GM23248 (cell line): ENCODE measurements at places on chromosomes 5 and 9.

- H3K36me3 ChIP-seq: no peaks in the 10 kb centered on the region
- no peaks in the 10 kb centered on the region for H3K4me1 ChIP-seq
- 0 out of 2 replicates have a peak, but pooled peaks cover 6% of the 10 kb centered on the region for H3K27me3 ChIP-seq
- DNase-seq: no peak
- no peak overlapping the region for H3K4me3 ChIP-seq
These were observed 262.9 kb upstream of the DAP start for GRCh38 chr5:11023945-11024344.

DNA sequence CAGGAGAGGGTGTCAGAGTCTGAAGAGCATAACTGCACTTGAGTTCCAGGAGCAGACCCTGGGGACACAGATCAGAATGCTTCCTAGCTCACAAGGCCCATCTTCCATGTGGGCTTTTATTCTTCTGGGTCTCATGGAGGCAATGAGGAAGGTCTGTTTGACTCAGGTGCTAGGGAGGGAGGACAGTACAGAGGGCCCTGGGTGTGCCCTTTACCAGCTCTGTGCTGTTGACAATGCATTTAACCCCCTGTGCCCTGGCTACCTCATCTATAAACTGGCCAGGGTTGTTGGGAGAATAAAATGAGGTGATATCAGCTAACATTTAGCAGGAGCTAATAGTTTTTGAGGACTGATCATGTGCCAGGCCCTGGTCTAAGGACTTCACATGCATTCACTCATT, 318.0 kb downstream of the DMAC1 start:
- H3K4me3 ChIP-seq: no peak overlapping the region
- DNase-seq: no peak
- H3K27ac ChIP-seq: no peak overlapping the region
- H3K4me1 ChIP-seq: no peaks in the 10 kb centered on the region

DNA sequence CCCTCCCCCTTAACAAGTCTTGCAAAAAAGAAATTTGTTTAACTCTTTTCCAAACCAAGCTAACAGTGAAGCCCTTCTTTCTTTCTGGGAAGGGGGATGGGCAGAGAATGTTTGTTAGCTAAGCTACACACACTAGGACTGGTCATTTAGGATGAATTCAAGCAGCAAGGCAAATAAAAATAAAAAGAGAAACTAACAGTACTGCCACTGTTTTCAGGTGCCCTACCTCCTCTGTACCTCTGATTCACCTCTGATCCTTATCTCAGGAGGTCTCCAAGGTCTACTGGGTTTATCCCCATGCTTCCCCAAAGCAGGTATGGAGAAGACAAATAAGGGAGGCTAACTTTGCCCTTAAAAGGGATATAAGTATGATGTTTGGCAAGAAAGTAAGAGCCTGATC, 52.9 kb downstream of the ELL2 start:
- H3K27me3 ChIP-seq: no peaks in the 10 kb centered on the region
- DNase-seq: no peak
- H3K27ac ChIP-seq: peak overlapping the region; percentile 59
- no peak overlapping the region; the same call in 1 of the 2 replicates for H3K4me3 ChIP-seq

GRCh38 chr5:180136630-180137381, 65.2 kb upstream of the RNF130 start:
- no peaks in the 10 kb centered on the region for H3K36me3 ChIP-seq
- no peak overlapping the region for H3K4me3 ChIP-seq
- H3K4me1 ChIP-seq: peaks cover 10% of the 10 kb centered on the region
- H3K27ac ChIP-seq: no peak overlapping the region

DNA sequence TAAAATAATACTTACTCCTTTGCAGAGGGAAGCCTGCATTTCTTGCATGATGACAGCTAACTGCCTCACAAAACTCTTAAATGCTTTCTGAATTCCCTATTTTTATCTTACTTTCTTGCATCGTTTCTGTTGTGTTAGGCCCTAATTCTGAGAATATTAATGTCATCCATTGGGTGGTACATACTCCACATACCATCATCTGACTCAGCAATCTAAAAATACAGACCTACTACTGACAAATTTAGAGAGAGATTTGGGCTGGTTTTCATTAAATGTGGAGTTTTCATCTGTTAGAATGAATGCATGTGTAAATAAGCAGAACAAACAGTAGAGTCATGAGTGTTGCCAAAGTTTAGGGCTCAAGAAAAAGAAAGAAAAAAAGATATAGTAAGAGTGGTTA, 26.5 kb upstream of the KCNN2 start:
- H3K36me3 ChIP-seq: no peaks in the 10 kb centered on the region
- DNase-seq: no peak
- no peak overlapping the region for H3K27ac ChIP-seq

GRCh38 chr9:70091572-70091971, 47.9 kb downstream of the MAMDC2 start:
- no peaks in the 10 kb centered on the region for H3K27me3 ChIP-seq
- H3K36me3 ChIP-seq: no peaks in the 10 kb centered on the region
- no peaks in the 10 kb centered on the region for H3K4me1 ChIP-seq
- no peak for DNase-seq
- H3K27ac ChIP-seq: no peak overlapping the region

- no peak overlapping the region for H3K4me3 ChIP-seq
- H3K27ac ChIP-seq: peak overlapping the region; percentile 38
- peak; percentile 60 for DNase-seq
These were observed 14.2 kb downstream of the LOX start for GRCh38 chr5:122063836-122064235.

GRCh38 chr9:131835151-131835910, 95.5 kb upstream of the RAPGEF1 start:
- no peaks in the 10 kb centered on the region for H3K36me3 ChIP-seq
- H3K27me3 ChIP-seq: peaks cover 26% of the 10 kb centered on the region
- H3K27ac ChIP-seq: no peak overlapping the region
- no peak overlapping the region for H3K4me3 ChIP-seq
- peak; percentile 21 for DNase-seq
- 0 out of 2 replicates have a peak, but pooled peaks cover 4% of the 10 kb centered on the region for H3K4me1 ChIP-seq

- H3K36me3 ChIP-seq: no peaks in the 10 kb centered on the region
- no peak overlapping the region for H3K27ac ChIP-seq
- H3K27me3 ChIP-seq: no peaks in the 10 kb centered on the region
- no peaks in the 10 kb centered on the region; the same call in 1 of the 2 replicates for H3K4me1 ChIP-seq
- H3K4me3 ChIP-seq: no peak overlapping the region
- peak; percentile 26 for DNase-seq
These were observed 67.9 kb upstream of the ANKRD55 start for GRCh38 chr5:56301069-56301468.

GRCh38 chr9:26310294-26310693, 582.3 kb downstream of the CAAP1 start:
- no peaks in the 10 kb centered on the region for H3K27me3 ChIP-seq
- H3K4me3 ChIP-seq: no peak overlapping the region
- peaks cover 27% of the 10 kb centered on the region for H3K4me1 ChIP-seq
- H3K27ac ChIP-seq: no peak overlapping the region

DNA sequence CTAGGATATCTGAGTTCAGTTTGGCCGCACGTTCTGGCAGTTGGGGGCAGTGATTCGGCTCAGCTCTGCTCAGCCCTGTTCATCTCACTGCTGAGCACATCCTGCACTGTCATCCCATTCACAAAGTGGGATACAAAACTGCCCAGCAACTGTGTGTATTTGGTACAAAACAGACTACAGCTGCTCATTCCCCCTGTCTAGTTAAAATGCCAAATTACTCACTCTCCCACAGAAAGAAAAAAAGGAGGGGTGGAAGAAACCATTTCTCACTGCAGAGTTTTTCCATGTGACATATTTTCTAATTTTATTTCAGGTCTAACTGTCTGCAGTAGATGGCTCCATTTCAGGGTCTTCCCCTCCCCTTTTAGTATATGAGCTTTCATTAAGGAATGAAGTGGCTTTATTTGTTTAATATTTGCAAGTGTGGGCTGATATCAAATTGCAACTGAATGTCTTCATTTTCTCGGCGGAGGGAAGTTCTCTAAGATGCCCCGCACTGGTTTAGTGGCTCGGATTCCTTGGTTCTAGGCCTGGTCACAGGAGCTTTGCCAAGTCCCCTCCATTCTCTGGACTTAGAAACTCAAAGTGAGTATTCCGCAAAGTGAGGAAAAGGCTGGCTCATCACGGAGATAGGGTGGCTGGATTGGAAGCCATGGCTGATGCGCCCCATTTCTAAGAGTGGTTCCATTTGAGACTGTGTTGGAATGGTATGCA, 14.7 kb downstream of the COL15A1 start:
- H3K27ac ChIP-seq: peak overlapping the region; percentile 90
- no peaks in the 10 kb centered on the region for H3K36me3 ChIP-seq
- peaks cover 36% of the 10 kb centered on the region for H3K4me1 ChIP-seq
- peak overlapping the region; percentile 39 for H3K4me3 ChIP-seq
- peak; percentile 95 for DNase-seq
- H3K27me3 ChIP-seq: no peaks in the 10 kb centered on the region

GRCh38 chr9:33143241-33143661, 23.9 kb downstream of the B4GALT1 start:
- H3K27ac ChIP-seq: peak overlapping the region; percentile 67
- DNase-seq: peak; percentile 88
- H3K4me3 ChIP-seq: no peak overlapping the region
- H3K27me3 ChIP-seq: no peaks in the 10 kb centered on the region
- no peaks in the 10 kb centered on the region for H3K36me3 ChIP-seq

- H3K27me3 ChIP-seq: no peaks in the 10 kb centered on the region
- peak overlapping the region; percentile 91 for H3K27ac ChIP-seq
- no peak overlapping the region for H3K4me3 ChIP-seq
These were observed 81.9 kb downstream of the RAPGEF1 start for GRCh38 chr9:131657940-131658339.

DNA sequence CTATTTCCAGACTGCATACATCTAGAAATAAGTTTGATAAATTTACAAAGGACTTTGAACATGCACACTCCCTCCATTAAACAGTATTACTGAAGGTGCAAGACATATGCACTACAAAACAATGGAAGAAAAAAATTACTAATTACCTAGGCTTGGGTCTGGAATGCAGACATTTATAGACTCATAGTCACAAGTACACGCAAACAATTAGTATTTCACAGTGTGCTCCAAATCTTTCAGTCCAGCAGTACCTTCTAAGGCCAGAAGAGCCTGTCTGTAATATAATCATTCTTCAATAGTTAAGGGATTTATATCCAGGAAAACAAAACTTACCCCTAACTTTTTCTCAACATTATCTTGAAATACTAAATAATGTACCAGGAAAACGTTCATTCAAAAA, 11.2 kb downstream of the RICTOR start:
- H3K4me1 ChIP-seq: peaks cover 33% of the 10 kb centered on the region
- peak; percentile 60 for DNase-seq
- no peaks in the 10 kb centered on the region for H3K36me3 ChIP-seq

DNA sequence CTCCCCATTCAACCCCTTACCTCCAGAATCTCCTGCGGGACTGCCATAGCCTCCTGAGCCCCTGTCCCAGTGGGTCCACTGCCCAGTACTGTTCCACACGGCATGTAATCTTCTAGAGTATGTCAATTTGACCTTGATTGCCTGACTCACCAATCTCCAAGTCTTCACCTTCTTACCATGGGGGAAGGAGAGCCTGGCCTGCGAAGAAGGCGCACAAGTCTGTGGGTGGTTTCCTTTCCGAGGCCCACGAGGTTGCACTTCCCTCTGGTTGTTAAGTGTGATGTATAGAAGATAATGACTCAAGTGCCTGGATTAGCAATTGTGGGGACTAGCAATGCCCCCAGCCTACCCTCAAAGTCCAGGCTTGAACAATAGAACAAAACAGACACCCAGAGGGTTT, 8.1 kb upstream of the TENT4A start:
- H3K4me3 ChIP-seq: 0 out of 2 replicates have a peak overlapping the region, but pooled peaks have one; percentile 24
- H3K4me1 ChIP-seq: peaks cover 20% of the 10 kb centered on the region
- DNase-seq: no peak
- H3K27me3 ChIP-seq: no peaks in the 10 kb centered on the region
- H3K27ac ChIP-seq: peak overlapping the region; percentile 86

- H3K27me3 ChIP-seq: no peaks in the 10 kb centered on the region
- no peaks in the 10 kb centered on the region for H3K36me3 ChIP-seq
- no peak overlapping the region for H3K27ac ChIP-seq
These were observed 17.3 kb downstream of the ADRB2 start for GRCh38 chr5:148843510-148844318.

GRCh38 chr5:72991394-72991793, 35.6 kb downstream of the FCHO2 start:
- no peak for DNase-seq
- no peak overlapping the region for H3K4me3 ChIP-seq
- peaks cover 23% of the 10 kb centered on the region for H3K36me3 ChIP-seq
- H3K27ac ChIP-seq: no peak overlapping the region
- no peaks in the 10 kb centered on the region for H3K4me1 ChIP-seq
- H3K27me3 ChIP-seq: no peaks in the 10 kb centered on the region

DNA sequence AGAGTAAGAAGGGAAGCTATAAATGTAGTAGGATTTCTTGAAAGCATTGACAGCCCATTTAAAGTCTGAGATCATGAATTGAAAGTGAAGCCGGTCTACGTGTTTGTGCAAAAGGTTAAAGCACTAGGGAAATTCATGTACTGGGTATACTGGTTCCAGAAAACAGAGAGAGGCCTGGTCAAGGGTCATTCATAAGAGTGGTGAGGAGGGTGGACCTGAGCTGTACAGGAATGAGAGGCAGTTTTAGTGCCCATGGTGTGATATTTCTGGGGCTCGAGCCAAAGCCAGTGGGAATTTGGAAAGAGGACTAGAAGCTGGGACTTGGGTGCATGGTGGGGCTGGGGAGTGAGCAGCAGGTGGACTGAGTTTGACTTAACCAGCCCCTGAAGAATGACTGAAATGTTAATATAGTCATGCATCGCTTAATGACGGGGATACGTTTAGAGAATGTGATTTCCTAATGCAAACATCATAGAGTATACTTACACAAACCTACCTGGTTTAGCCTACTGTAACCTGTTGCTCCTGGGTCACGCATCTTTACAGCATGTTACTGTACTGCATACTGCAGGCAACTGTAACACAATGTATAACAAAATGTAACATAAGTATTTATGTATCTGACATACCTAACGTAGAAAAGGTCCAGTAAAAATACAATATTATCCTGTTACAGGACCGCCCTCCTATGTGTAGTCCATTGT, 173.0 kb downstream of the MAST4 start:
- DNase-seq: no peak
- H3K27ac ChIP-seq: no peak overlapping the region

DNA sequence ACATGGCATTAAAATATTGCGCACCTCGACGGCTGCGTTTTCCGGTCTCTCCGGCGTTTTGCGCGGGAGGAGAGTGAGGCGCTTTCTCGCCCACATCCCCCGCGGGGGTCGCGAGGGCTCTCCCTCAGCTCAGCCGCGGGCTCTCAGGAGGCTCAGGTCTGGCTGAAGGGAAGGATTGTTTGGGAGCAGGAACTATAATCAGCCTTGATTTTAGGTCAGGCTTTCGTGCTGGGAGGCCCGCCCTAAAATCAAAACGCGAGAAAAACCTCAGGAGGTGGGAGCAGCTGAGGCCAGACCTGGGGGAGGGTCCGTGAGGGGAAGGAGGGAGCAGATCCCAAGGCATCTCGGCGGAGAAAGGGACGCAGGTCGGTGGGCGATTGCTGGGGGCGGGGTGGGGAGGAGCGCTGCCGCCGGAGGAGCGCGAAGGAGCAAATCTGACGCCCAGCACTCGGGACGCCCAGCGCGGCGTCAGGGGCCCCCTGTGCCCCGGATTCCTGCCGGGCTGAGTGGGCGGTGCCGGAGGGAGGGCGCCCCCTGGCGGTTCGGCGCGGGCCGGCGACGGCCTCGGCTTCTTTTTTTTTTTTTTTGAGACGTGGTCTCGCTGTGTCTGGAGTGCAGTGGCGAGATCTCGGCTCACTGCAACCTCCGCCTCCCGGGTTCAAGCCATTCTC, 18.7 kb upstream of the RNF130 start:
- no peaks in the 10 kb centered on the region for H3K4me1 ChIP-seq
- DNase-seq: peak; percentile 84
- H3K27me3 ChIP-seq: peaks cover 4% of the 10 kb centered on the region
- H3K36me3 ChIP-seq: no peaks in the 10 kb centered on the region
